ENCODE measurements at places on chromosomes 2 and 18.

- DNase-seq = no peak
These were observed 13.5 kb upstream of the IGFBP2 start for GRCh38 chr2:216619411-216620393.

DNA sequence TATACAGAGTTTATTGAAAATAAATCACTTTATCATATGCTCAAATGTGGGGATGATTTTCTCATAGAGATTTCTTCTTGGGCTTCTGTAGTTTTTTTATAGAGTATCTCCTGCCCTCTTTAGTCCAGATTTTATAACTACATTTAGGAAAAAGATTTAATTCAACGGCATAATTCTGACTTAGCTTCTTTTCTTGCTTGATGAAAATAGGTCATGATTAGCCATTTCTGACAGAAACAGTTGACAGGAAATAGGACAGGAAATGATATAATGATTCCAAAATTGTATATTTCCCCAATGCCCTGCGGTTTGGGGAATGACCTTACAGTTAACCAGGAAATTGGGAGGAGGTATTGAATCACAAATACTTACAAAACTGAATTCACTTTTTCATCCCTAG, 1531.9 kb upstream of the ACVR2A start:
- no peak for DNase-seq

- DNase-seq = no peak
These were observed 81.9 kb downstream of the TMEM131 start for GRCh38 chr2:97913846-97914245.

DNA sequence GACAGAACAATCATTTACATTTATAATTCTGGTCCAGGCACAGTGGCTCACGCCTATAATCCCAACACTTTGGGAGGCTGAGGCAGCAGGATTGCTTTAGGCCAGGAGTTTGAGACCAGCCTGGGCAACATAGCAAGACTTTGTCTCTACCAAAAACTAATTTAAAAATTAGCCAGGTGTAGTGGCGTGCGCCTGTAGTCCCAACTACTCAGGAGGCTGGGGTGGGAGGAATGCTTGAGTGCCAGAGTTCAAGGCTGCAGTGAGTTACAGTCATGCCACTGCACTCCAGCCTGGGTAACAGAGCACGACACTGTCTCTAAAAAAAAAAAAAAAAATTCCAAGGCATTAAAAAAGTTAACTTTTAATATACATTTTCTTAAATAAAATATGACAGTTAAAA, 88.1 kb downstream of the PLEKHM3 start:
- no peak for DNase-seq

DNA sequence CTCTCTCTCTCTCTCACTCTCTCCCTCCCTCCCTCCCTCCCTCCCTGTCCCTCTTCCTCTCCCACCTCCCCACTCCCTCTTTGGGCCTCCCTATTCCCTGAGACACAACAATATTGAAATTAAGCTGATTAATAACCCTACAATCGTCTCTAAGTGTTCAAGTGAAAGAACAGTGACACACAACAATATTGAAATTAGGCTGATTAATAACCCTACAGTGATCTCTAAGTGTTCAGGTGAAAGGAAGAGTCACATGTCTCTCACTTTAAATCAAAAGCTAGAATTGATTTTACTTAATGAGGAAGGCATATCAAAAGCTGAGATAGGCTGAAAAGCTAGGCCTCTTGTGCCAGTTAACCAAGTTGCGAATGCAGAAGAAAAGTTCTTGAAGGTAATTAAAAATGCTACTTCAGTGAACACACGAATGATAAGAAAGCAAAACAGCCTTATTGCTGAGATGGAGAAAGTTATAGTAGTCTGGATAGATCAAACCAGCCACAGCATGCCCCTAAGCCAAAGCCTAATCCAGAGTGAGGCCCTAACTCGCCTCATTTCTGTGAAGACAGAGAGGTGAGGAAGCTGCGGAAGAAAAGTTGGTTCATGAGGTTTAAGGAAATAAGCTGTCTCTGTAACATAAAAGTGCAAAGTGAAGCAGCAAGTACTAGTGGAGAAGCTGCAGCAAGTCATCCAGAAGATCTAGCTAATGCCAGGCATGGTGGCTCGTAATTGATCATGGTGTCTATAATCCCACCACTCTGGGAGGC, 21.3 kb downstream of the MALT1 start:
- DNase-seq = no peak

- DNase-seq = no peak
These were observed 111.6 kb downstream of the CLIP4 start for GRCh38 chr2:29226808-29227207.

DNA sequence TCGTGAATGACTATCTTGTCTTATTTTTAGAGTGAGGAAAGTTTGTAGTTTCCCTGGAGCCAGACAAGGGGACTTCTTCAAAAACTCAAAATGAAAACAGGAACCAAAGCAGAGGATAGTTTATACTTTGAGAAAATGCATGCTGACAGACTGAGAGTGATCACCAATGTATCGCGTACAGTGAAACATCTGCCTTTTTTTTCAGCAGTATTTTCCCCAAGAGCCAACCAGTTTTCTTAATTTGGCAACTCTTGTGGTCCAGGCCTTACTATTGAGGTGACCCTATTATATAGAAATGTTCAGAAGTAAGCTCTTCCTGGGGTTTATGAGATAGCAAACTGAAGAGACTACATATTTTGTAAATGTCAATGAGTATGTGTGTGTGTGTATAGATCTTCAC, 153.7 kb upstream of the VRK2 start:
- no peak for DNase-seq

DNA sequence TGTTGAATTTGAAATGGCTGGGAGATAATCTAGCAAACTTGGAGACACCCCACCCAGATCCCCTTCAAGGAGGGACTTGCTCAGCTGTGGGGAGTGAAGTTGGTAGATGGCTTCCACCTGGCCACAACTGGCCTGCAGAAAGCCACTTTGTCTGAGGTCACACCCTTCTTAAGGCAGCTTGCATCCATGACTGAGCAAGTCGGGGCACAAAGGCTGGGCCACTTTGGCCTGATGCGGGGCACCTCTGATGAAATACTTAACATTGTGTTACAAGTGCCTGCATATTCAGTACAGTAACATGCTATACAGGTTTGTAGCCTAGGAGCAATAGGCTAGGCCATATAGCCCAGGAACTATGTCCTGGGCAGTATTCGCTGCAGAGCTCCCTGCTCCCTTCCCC, 13.4 kb upstream of the RPL37A start:
- no peak for DNase-seq

GRCh38 chr2:30213326-30213725, 18.0 kb upstream of the LBH start:
- no peak for DNase-seq

- DNase-seq = no peak
These were observed 254.0 kb upstream of the COPS8 start for GRCh38 chr2:236831698-236832097.

GRCh38 chr2:195601361-195601760, 55.7 kb upstream of the SLC39A10 start:
- no peak for DNase-seq

DNA sequence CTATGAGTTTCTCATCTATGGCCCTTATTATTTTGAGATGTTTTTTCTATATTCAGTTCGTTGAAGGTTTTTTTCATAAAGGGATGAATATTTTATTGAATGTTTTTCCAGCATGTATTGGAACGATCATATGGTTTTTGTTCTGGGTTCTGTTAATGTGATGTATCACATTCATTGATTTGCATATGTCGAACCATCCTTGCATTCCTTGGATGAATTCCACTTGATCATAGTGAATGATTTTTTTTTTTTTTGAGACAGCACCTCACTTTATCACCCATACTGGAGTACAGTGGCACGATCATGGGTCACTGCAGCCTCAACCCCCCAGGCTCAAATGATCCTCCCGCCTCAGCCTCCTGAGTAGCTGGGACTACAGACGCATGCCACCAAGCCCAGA, 5.5 kb upstream of the NEMP2 start:
- DNase-seq = no peak

GRCh38 chr2:32918774-32919173, 28.0 kb upstream of the LTBP1 start:
- DNase-seq = no peak

GRCh38 chr18:63971320-63972001, 1.6 kb downstream of the SERPINB8 start:
- DNase-seq = no peak

GRCh38 chr2:229815858-229816257, 101.5 kb upstream of the DNER start:
- DNase-seq = no peak

DNA sequence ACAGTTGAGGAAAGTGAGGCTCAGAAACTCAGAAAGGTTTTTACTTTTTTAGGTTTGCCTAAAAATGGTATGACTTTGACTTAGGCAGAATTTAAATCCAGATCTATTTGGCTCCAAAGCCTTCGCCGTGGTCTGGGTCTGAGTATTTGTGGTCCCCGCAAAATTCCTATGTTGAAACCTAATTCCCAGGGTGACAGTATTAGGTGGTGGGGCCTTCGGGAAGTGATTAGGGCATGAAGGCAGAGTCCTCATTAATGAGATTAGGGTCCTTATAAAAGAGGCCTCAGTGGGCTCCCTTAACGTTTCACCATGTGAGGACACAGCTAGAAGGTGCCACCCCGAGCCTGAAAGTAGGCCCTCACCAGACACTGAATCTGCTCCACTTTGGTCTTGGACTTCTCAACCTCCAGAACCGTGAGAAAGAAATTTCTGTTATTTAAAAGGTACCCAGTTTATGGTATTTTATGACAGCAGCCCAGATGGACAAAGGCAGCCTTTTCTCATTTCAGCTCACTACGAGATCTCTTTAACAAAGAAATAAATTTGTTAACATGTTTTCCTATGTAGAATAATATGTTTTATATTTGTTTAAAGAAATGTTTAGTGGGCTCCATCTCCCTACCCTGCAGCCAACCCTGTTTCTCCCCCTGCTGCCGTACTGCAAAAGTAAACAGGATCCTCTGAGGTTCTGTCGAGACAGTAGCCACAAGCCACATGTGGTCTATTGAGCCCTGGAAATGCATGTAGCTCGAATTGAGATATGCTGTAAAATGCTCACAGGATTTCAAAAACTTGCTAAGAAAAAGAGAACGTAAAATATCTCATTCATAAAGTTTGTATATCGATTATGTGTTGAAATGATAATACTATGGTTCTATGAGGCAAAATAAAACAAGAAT, 80.6 kb downstream of the MOGAT1 start:
- no peak for DNase-seq

DNA sequence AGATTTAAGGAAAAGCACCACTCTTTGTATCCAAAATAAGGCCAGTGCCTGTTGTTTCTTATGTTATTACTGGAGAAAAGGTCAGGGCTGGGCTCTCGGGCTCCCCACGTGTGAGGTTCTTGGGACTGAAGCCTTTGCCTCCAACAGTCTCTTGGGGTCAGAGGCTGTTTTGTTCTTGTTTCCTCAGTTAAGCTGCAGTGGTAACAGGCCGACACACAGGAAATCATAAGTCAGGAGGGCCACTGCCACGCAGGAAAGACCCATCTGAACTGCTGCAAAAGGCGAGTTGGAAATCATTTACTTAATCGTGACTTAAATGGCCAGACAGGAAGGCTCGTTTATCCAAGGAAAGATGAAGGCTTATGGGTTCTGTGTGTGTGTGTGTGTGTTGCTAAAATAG, 30.3 kb upstream of the IL37 start:
- no peak for DNase-seq
